B cell (primary cell): ENCODE measurements at places on chromosomes 6 and 20.
A peak's percentile ranks its signal among the peaks of the same experiment; 100 is the strongest.

GRCh38 chr6:143276436-143276835 is 174.1 kb downstream of the ADAT2 start:
- no peak overlapping the region for H3K27ac ChIP-seq
- H3K36me3 ChIP-seq, result no peaks in the 10 kb centered on the region
- H3K4me1 ChIP-seq, result peaks cover 3% of the 10 kb centered on the region
- DNase-seq, result peak; percentile 29
- no peaks in the 10 kb centered on the region for H3K27me3 ChIP-seq

DNA sequence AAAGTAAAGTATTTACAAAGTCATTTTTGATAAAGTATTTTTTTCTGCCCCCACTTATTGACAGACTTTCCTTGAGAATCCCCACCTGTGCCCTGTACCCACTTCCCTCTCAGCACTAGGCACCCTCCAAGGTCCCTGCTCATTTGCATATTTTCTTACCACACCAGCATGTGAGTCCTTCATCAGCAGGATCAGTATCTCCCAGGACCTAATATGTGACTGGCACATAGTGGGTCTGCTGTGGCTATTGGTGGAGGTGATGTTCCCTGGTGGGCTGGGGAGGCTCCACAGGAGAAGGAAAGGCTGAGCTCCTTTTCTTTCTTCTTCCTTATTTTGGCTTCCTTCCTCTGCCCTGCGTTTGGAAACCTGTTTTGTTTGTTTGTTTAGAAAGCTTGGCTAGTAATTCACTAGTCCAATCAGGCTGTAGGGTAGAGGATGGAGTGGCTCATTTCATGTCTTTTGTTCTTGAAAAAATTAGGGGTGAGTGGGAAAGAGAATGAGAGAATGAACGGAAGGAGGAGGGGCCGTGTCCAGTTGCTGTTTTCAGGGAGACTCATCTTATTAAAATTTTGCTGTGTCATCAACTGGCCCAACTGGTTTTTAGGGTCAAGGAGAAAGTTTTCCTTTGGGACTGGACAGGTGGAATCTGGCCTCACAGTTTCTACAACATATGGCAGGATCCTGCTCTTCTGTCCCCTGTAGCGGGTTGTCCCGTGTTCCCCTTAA is 2.8 kb upstream of the RNF24 start:
- H3K36me3 ChIP-seq, result no peaks in the 10 kb centered on the region
- no peak overlapping the region for H3K27ac ChIP-seq
- no peak overlapping the region for H3K4me3 ChIP-seq
- H3K4me1 ChIP-seq, result peaks cover 14% of the 10 kb centered on the region

DNA sequence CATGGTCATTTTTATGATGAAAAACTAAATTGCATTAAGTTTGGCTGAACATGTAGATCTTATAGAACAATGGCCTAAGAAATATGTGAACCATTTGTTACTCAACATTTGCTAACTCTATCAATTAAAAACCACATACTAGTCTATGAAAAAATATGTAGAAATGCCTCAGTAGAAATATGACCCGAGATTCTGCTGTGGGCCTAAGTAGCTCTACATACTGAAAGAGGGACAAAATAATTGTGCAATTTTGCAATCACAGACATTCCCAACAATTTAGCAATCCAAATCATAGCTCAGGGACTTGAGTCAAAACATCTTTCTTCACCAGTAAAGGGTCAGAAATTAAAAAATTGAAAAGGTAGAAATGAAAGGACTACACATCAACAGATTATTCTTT is 619.0 kb downstream of the FRK start:
- H3K4me3 ChIP-seq, result no peak overlapping the region
- H3K27me3 ChIP-seq, result no peaks in the 10 kb centered on the region
- DNase-seq, result no peak
- no peaks in the 10 kb centered on the region for H3K36me3 ChIP-seq
- H3K4me1 ChIP-seq, result no peaks in the 10 kb centered on the region
- H3K27ac ChIP-seq, result no peak overlapping the region

- DNase-seq, result no peak
- peaks cover 12% of the 10 kb centered on the region for H3K4me1 ChIP-seq
- H3K36me3 ChIP-seq, result no peaks in the 10 kb centered on the region
- no peaks in the 10 kb centered on the region for H3K27me3 ChIP-seq
- no peak overlapping the region for H3K4me3 ChIP-seq
- H3K27ac ChIP-seq, result no peak overlapping the region
Measured at GRCh38 chr20:50378170-50379000, 131.8 kb upstream of the PTPN1 start.

DNA sequence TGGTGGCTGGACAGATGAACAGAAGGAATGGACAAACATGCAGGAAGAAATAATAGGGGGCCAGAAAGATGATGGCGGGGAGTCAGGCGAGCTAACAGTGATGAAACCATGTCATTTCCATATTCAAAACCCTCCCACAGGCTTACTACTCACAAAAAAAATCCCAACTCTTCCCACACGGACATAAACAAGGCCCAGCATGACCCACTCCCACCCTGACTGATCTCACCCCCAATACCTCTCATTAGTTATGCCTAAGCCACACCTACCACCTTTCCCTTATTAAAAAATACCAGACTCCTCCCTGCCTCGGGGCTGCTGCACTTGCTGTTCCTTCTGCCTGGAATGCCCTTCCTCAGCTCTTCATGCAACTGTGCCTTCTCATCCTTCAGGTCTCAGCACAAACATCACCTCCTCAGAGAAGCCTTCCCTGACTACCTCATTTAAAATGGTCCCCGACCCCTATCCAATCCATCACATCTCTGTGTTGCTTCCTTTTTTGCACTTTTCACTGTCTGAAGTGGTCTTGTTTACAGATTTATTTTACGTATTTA is 145.8 kb downstream of the PREX1 start:
- no peaks in the 10 kb centered on the region for H3K4me1 ChIP-seq
- no peaks in the 10 kb centered on the region for H3K27me3 ChIP-seq
- no peak overlapping the region for H3K4me3 ChIP-seq
- DNase-seq, result no peak

GRCh38 chr6:16964553-16965499 is 137.0 kb upstream of the STMND1 start:
- no peaks in the 10 kb centered on the region for H3K4me1 ChIP-seq
- H3K4me3 ChIP-seq, result no peak overlapping the region
- no peak overlapping the region for H3K27ac ChIP-seq
- H3K27me3 ChIP-seq, result peaks cover 3% of the 10 kb centered on the region

- H3K4me1 ChIP-seq, result peaks cover 8% of the 10 kb centered on the region
- H3K27ac ChIP-seq, result no peak overlapping the region
- H3K27me3 ChIP-seq, result no peaks in the 10 kb centered on the region
- DNase-seq, result no peak
- no peak overlapping the region for H3K4me3 ChIP-seq
Measured at GRCh38 chr20:36991703-36992102, 40.2 kb upstream of the SAMHD1 start.

DNA sequence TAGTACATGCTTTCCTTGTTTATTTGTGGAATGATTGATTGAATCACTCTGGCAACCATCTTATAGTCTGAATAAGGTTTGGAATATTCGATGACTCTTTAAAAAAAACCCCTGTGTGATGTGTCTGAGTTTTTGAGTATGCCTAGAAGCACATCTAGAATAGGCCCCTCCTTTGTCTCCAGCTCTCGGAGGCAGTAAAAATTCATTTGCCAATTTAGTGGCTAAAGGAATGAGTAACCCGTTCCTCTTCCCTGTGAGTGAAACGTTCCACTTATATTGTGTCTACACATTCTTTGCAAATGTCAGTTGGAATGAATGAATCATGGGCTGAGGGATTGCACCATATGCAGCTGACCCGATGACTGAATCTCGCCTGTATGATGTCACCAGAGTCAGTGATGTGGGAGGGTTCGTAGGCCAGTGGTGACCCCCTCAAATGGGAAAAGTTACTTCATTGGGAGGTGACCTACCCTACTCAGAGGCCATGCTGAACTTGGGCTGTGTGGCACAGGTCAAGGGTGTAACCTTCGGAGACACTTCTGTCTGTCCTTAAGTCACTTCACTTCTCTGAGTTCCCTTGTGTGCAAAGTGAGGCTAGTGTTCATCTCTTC is 21.6 kb downstream of the MOCS3 start:
- H3K36me3 ChIP-seq, result no peaks in the 10 kb centered on the region
- H3K4me3 ChIP-seq, result no peak overlapping the region
- no peaks in the 10 kb centered on the region for H3K4me1 ChIP-seq
- no peak for DNase-seq
- peaks cover 3% of the 10 kb centered on the region for H3K27me3 ChIP-seq
- H3K27ac ChIP-seq, result no peak overlapping the region

DNA sequence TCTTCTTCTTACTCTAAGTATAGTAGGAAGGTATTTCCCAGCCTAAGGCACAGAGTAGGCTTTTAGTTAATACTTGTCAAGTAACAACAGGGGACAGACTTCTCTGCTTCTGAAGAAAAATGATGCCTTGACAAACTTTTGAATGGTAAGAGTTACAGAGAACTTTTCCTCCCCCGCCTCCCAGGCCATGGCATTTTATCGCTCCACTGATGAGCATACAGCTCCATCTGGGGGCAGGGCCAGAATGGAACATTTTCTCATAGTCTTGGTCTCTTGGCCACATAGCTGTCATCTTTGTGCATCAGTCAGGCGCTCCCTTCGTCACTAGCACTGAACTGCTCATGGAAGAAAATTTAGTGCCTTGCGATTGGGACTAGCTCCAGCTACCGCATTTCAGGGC is 1066.8 kb upstream of the CITED2 start:
- no peak overlapping the region for H3K27ac ChIP-seq
- H3K4me3 ChIP-seq, result no peak overlapping the region
- no peaks in the 10 kb centered on the region for H3K4me1 ChIP-seq
- peak; percentile 26 for DNase-seq
- no peaks in the 10 kb centered on the region for H3K27me3 ChIP-seq

- no peak for DNase-seq
- no peaks in the 10 kb centered on the region for H3K4me1 ChIP-seq
- no peaks in the 10 kb centered on the region for H3K36me3 ChIP-seq
- H3K4me3 ChIP-seq, result no peak overlapping the region
- H3K27me3 ChIP-seq, result no peaks in the 10 kb centered on the region
Measured at GRCh38 chr20:1567392-1568162, 10.1 kb upstream of the SIRPD start.

- H3K4me3 ChIP-seq, result peak overlapping the region; percentile 90
- H3K27me3 ChIP-seq, result no peaks in the 10 kb centered on the region
- no peaks in the 10 kb centered on the region for H3K36me3 ChIP-seq
- peak overlapping the region; percentile 26 for H3K27ac ChIP-seq
- no peak for DNase-seq
Measured at GRCh38 chr20:2840967-2841531, 504 bp downstream of the VPS16 start.

DNA sequence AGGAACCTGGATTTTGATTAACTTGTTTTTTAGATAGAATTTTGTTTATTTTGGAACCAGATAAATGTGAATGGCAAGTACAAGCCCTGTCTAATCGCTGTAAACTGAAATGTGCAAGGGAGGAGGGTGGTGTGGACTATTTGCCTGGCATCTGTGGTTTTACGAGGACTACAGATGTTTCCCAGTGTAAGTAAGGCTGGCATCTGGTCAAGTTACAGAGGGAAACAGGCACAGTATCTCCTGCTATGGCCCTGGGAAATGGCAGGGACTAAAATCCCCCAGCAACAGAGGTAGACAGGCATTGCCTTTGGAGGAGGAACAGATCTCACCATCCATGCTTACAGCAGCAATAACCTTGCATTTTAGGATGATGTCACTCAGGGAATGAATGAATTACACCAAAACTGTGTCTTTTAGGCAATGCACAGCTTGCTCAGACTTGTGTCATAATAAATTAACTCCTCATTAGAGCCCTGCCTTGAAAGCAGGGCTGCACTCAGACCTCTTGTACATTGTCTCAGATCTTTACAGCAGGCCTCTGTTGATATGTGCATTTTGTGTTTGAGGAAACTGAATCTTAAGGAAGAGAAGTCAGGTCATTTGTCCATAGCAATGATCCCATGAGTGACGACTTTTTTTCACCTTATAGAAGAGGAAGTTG is 96.2 kb downstream of the TCP11 start:
- H3K36me3 ChIP-seq, result no peaks in the 10 kb centered on the region
- H3K4me1 ChIP-seq, result peaks cover 24% of the 10 kb centered on the region
- no peak overlapping the region for H3K27ac ChIP-seq

- no peak overlapping the region for H3K4me3 ChIP-seq
- no peaks in the 10 kb centered on the region for H3K27me3 ChIP-seq
- no peak for DNase-seq
- no peak overlapping the region for H3K27ac ChIP-seq
- H3K4me1 ChIP-seq, result peaks cover 11% of the 10 kb centered on the region
Measured at GRCh38 chr6:163494279-163494727, 79.8 kb downstream of the QKI start.

- DNase-seq, result peak; percentile 76
- H3K27me3 ChIP-seq, result peaks cover 2% of the 10 kb centered on the region
- no peaks in the 10 kb centered on the region for H3K36me3 ChIP-seq
- H3K27ac ChIP-seq, result peak overlapping the region; percentile 31
Measured at GRCh38 chr6:170279977-170280688, 10.7 kb downstream of the DLL1 start.

- no peaks in the 10 kb centered on the region for H3K36me3 ChIP-seq
- no peaks in the 10 kb centered on the region for H3K27me3 ChIP-seq
- H3K4me1 ChIP-seq, result no peaks in the 10 kb centered on the region
- DNase-seq, result no peak
- no peak overlapping the region for H3K4me3 ChIP-seq
Measured at GRCh38 chr6:85754894-85755293, 112.2 kb upstream of the SYNCRIP start.

GRCh38 chr6:43720999-43721398 is 33.4 kb upstream of the MRPS18A start:
- no peak overlapping the region for H3K4me3 ChIP-seq
- no peak for DNase-seq
- no peak overlapping the region for H3K27ac ChIP-seq
- peaks cover 40% of the 10 kb centered on the region for H3K4me1 ChIP-seq

- no peaks in the 10 kb centered on the region for H3K4me1 ChIP-seq
- H3K36me3 ChIP-seq, result no peaks in the 10 kb centered on the region
- no peak overlapping the region for H3K27ac ChIP-seq
- no peak for DNase-seq
- H3K4me3 ChIP-seq, result no peak overlapping the region
Measured at GRCh38 chr6:165552248-165552736, 110.7 kb downstream of the PDE10A start.

- no peaks in the 10 kb centered on the region for H3K36me3 ChIP-seq
- peaks cover 49% of the 10 kb centered on the region for H3K4me1 ChIP-seq
- DNase-seq, result no peak
- no peaks in the 10 kb centered on the region for H3K27me3 ChIP-seq
Measured at GRCh38 chr6:158848490-158848895, 29.3 kb upstream of the EZR start.

GRCh38 chr20:62161347-62161746 is 17.8 kb downstream of the SS18L1 start:
- H3K27ac ChIP-seq, result no peak overlapping the region
- no peaks in the 10 kb centered on the region for H3K27me3 ChIP-seq
- H3K4me3 ChIP-seq, result no peak overlapping the region
- DNase-seq, result no peak

GRCh38 chr6:78746457-78746856 is 120.9 kb upstream of the IRAK1BP1 start:
- no peak for DNase-seq
- no peaks in the 10 kb centered on the region for H3K27me3 ChIP-seq
- H3K4me1 ChIP-seq, result no peaks in the 10 kb centered on the region
- no peak overlapping the region for H3K4me3 ChIP-seq
- H3K27ac ChIP-seq, result no peak overlapping the region
